ENCODE measurements at places on chromosomes 16 and 17.

- no peak for DNase-seq
Measured at GRCh38 chr17:53574038-53574437, 248.7 kb upstream of the KIF2B start.

DNA sequence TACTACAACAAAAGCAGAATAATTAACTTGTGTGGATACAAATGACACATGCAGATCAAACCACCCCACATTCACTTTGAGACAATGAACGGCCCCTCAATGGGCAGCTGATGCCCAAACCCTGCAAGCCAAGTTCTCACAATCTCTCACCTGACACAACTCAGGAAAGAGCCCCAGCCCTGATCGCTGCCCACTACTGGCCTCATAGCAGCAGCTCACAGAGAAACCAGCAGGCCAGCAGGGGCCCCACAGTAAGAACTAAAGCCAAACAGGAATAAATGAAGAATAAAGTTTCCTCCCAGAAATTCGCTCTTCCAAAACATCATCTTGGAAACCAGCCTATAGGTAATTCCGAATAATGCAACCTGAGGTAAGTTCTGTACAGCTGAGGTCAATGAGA lies 7.7 kb downstream of the AKTIP start:
- no peak for DNase-seq

DNA sequence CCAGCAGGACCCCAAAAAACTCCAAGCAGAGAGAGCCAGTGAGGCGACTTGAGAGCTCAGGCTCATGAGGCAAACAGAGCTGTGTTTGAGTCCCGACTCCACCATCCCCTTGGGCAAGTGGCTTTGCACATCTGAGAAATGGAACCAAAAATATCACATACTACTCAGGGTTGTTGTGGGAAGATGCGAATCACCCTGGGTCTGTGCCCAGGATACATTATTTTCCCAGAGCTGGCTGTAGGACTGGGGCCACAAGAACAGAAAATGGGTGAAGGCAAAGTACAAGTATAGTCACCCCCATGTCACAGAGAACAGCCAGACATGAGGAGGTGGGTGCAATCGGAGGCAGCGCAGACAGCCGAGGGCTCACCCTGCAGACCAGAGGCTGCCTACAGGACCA lies 127.3 kb downstream of the GAS7 start:
- DNase-seq: no peak

DNA sequence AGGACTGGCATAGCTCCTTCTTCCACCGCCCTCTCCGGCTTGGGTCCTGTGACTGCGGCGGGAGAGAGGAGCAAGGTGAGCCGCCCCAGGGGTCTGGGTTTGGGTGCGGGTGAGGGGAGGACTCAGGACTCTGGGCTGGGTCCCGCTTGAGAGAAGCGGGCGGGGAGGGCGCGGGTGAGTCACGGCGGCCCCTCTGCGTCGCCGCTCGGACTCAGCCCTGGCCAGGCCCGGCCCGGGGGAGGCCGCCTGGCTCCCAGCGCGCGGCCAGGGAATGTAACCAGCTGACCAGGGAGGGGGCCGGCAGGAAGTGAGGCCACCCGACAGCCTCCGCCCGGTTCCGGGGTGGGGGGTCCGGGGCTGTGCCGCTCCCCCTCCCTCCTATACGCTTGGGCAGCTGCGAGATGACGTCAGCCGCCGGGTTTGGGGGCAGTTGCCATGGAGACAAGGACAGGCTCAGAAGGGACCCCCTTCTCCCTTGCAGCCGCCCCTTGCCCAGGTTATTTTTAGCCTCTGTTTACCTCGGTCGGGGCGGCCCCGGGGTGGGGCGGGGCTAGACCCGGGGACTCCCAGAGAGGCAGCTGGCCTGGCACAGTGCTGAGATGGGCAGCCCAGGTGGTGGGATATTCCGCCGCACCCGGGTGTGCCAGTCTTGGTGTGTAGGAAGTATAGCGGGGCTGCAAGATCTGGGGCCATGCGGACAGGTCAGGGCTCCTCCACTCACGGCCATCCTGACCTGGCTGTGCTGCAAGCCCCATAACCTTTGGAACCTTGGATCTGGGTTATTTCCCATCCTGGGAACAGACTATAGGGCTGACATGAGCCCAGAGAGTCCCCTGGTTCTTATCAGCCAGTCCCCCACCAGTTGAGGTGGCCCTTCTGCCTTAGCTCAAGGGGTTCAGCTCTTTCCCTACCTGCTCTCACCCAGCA lies 1.6 kb downstream of the RIPOR1 start:
- DNase-seq: peak; percentile 92

GRCh38 chr16:87576171-87576570 lies 26.1 kb upstream of the JPH3 start:
- DNase-seq: no peak
